ENCODE measurements at places on chromosomes 7 and 10.

DNA sequence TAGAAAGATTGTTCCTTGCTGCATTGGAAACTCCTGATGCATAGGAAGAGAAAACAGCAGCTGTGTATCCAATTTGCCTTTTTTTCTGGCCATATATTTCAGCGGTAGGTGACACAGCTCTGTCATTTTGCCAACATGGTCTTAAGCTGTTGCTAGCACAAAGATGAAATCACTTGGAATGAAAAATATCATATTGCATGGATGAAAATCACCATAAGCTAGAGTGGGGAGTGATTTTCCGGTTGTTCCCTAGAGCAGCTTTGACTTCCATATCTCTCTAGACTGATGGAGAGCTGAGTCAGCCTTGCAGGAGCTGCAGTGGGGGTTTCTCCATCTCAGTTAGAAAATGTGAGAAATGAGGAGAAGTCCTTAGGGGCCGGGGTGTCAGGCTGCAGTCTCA lies 38.3 kb upstream of the BTBD16 start:
- DNase-seq: no peak

DNA sequence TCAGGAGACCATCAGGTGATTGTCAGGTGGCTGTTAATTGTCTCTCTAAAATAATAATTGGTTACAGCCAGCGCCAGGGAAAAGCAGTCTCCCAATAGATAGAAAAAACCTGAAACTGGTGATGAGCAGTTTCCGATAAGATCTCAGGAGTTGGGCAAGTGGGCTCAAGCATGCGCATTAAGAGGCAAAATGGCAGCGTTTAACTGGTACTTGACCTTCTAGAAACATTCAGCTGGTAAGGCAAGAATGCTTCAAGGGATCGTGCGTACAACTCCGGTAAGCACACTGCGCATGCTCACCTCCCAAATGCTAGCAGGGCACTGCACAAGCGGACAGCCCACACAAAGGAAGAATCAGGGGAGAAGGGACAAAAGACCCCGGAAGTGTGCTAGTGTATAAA lies 48.5 kb downstream of the BLNK start:
- DNase-seq: no peak

DNA sequence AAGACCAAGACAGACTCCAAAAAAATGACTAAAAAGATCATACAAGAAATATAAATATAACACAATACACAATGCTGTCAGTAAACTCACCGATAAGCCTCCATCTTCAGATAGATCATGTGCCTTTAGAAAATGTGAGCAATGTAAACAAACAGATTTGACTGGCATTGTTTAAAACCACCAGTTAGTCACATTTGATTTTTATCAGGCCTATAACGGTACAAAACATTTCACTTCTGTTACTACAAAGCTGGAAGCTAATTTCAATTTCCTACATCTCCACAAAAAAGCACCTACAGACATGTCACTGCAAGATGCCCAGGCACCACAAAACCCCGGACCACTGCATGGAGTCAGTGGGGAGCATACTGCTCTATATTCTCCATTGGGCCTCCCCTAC lies 18.9 kb downstream of the SGMS1 start:
- no peak for DNase-seq

GRCh38 chr7:146528581-146528980 lies 412.0 kb downstream of the CNTNAP2 start:
- DNase-seq: no peak

DNA sequence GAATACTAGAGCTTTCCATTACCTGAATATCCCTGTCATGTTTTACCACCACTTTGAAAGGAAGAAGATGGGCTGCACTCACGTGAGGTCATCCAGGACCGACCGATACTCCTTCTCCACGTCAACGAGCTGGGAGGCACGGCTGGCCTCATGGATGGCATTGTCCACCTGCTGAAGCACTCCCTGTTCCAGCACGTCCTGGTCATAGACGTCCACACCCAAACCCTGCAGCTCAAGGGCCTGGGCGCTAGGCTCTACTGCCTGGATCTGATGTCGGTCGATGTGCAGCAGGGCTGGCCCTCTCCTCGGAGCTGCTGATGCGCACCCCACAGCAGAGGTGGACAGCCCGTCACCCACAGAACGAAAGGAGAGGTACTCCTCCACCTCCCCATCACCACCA lies 6.5 kb downstream of the ERCC6 start:
- DNase-seq: no peak

DNA sequence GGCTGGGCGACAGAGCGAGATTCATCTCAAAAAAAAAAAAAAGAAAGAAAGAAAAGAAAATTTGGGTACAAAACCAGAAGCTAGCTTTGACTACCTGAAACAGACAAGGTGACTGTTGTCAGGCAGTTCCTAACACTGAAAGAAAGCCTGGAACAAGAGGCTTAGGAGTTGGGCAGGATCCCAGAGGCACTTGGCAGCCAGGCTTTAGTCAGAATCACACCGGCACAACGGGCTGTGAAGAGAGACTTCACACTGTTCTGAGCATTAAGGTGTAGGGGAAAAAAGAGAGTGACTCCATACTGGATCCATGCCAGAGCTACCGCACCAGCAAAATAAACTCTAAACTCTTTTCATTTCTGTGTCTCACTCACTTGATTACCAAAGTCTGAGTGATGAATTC lies 130.8 kb downstream of the ZNF467 start:
- no peak for DNase-seq

- DNase-seq: peak; percentile 43
Observed at GRCh38 chr7:106659166-106659962, 1.6 kb downstream of the CCDC71L start.

DNA sequence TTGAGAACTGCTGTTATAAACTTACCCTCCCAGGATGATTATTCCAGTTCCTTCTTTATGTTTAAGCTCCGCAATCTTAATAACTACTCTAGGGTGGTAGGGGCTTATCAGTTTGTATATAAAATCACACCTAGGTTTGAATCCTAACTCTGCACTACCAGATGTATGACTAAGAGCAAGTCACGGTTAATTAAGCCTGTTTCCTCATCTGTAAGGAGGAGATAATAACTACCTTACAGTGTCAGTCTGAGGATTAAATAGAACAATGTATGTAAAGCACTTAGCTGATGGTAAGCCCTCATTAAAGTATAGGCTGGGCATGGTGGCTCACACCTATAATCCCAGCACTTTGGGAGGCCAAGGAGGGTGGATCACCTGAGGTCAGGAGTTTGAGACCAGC lies 9.2 kb downstream of the DNA2 start:
- DNase-seq: no peak

- peak; percentile 55 for DNase-seq
Observed at GRCh38 chr7:134886353-134887057, 99.8 kb upstream of the AGBL3 start.

DNA sequence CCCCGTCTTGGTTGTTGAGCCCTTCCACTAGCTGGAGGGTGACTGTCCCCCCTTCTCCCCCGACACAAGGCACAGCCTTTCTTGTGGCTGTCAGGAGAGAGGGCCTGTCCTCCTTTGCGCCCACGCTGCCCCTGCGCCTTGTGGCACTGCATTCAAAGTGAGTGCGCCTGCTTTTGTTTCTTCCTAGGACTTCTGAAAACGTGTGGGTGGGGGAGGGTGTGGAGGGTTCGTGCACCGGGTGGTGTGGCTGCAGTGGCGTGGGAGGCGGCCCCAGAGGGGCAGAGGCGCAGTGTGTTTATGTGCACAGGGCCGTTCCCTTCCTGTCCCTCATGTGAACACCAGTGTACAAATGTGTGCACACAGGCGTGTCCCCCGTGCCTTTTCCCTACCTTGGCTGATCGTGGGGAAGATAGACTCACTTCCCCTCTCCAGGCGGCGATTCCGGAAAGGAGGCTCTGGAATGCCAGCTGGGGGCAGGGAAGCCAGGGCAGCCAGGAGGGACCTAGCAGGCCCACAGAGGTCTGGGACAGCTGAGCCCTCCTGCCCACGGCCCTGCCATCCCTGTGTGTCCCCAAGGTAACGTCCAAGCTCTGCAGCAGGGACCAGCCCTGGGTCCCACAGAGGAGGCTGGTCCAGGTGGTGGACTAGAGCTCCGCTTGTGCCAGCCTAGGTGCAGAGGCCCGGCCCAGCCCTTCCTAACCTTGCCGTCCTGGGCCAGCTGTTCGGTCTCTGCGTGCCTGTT lies 88.8 kb downstream of the LHPP start:
- DNase-seq: no peak

DNA sequence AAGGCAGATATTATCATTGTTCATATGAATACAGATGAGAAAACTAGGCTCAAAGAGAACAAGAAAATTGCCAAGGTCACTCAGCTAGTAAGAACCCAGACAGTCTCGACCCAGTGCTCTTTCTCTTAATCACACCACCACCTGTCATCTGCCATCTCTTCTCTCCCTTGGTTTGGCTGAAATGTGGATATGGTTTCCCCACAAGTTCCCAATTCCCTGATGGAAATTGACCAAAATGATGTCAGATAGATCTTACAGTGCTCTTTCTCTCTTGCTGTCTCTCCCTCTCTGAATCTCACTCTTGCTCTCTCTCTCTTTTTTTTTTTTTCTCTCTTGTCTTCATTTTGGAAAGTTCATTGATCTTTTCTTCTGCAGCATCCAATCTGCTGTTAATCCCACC lies 9.1 kb downstream of the C10orf90 start:
- no peak for DNase-seq
